Activated T-cell treated with anti-CD3 and anti-CD28 coated beads for 24 hours (primary cell): ENCODE measurements at places on chromosomes 6 and 20.

GRCh38 chr6:74805916-74806696 is 399.7 kb downstream of the COL12A1 start:
- no peak for DNase-seq

- peak; percentile 24 for DNase-seq
Measured at GRCh38 chr6:133983099-133983939, 30.3 kb downstream of the TBPL1 start.

GRCh38 chr6:37332894-37333293 is 20.9 kb upstream of the RNF8 start:
- no peak for DNase-seq

- no peak for DNase-seq
Measured at GRCh38 chr20:52001999-52002666, 189.4 kb downstream of the ZFP64 start.

GRCh38 chr6:21891080-21891479 is 297.5 kb downstream of the SOX4 start:
- no peak for DNase-seq

DNA sequence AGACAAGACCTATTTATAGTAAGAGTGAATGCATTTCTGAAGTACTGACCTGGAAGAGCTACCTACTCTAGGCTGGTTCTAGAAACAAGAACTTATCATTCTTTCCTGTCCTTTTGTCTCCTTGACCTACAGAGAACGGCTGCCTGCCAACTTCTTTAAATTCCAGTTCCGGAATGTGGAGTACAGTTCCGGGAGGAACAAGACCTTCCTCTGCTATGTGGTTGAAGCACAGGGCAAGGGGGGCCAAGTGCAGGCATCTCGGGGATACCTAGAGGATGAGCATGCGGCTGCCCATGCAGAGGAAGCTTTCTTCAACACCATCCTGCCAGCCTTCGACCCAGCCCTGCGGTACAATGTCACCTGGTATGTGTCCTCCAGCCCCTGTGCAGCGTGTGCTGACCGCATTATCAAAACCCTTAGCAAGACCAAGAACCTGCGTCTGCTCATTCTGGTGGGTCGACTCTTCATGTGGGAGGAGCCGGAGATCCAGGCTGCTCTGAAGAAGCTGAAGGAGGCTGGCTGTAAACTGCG is 8.3 kb downstream of the APOBEC2 start:
- DNase-seq, result no peak

DNA sequence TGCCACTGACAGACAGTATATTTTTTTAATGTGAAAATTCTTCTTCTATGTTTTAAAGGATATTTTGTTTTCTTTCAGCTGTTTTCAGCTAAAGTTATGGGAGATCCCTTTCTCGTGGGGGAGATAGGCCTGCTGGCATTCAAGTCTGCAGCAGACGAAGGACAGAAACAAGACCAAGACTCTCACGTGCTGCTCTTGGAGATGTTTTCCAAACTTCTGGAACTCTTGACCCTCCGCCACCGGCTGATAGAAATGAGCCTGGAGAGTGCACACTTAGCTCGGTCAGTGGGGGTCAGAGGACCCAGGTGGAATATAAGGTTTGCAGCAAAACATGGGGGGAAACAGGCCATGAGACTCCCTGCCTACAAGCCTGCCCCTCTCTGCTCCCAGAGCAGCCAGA is 120.5 kb downstream of the CD164 start:
- no peak for DNase-seq

- DNase-seq, result no peak
Measured at GRCh38 chr6:24458134-24458533, 31.2 kb downstream of the GPLD1 start.
